ENCODE measurements at places on chromosomes 7 and 10.

DNA sequence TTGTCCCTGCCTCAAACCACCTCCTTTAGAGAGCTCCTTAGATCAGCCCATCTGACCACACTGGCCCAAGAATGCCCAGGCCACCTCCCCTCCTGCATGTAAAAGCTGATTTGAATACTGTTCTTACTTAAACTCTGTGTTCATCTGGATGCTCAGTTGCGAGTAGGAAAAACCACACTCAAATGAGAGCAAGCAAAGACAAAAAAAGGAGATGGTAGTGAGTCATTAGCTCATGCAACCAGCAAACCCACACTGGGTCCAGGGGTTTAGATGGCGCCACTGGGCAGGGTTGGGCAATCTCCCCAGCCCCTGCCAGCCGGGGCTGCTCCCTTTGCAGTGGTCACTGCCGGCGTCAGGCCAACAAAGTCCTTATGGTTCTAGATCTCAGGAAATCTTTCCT is 32.7 kb downstream of the TSPAN15 start:
- no peak for DNase-seq

DNA sequence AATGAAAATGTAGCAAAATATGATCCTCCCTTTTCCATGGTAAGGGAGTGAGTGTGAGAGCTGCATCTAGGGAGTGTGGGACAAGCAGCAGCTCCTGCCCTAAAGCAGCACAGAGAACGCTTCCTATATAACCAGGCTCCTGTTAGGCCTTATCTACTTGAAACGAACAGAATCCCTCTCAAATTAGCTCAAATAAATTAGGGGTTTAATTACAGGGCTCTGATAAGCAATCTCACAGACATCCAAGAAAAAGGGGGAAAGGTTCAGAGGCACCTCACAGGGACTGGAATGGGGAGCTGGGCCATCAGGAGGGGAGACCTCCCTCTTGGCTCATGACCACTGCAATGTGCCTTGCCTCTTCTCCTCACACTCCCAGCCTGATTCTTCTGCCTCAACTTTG is 57.9 kb downstream of the PLPP4 start:
- no peak for DNase-seq

- no peak for DNase-seq
Measured at GRCh38 chr10:4844864-4845263, 18.9 kb downstream of the AKR1E2 start.

DNA sequence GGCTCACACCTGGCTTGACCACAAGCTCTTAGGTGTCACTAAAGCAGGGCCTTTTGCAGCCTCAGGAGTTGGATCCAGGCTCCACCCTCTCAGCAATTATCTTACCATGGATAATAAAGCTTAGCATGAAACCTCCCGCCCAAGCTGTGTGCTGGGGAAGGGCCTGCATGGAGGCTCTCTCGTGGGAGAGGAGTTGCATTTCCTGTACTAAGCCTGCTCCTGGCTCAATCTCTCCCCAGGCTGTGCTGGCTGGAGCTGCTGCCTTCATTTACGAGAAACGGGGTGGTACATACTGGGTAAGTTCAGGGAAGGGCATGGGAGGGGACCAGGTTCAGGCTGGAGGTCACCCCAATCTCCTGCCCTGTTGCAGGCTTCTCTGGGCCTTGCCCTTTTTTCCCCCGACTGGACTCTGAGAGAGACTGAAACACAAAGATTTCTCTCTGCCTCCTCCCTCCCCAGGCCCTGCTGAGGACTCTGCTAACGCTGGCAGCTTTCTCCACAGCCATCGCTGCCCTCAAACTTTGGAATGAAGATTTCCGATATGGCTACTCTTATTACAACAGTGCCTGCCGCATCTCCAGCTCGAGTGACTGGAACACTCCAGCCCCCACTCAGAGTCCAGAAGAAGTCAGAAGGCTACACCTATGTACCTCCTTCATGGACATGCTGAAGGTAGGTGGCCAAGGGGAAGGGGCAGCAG is 2.7 kb downstream of the TMEM176A start:
- no peak for DNase-seq

DNA sequence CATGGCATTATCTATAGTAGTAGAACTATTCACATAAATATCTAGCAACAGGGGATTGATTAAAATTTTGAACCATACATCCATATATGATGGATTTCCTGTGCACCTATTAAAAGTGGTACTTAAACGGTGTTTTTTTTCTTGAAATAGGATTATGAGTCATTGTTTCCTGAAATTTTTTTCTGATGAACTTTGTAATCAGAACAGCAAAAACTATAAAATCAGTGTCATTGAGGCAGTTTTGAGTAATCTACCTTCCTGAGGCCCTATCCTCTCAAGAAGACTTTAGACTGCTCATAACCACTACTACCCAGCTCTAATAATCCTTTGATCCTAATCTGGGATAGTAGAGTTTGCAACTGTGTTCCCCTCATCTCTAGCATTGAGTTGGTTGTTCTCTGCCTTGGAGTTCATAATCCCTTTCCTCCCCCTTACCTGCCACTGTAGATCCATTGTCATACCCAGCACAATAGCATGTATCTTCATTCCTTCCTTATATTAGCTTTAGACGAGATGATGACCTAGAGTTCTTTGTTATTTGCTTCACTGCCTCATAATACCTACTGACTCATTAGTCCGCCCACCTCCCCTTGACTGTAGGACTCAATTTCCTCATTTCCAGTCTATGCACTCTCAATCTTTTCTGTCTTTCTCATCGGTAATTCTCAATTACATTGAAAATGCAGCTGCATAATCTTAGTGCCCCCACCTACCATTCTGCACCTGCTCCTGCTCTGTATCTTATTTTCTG is 133.4 kb downstream of the LRRC4 start:
- DNase-seq = no peak

GRCh38 chr7:32319012-32319382 is 171.2 kb downstream of the LSM5 start:
- DNase-seq = no peak

DNA sequence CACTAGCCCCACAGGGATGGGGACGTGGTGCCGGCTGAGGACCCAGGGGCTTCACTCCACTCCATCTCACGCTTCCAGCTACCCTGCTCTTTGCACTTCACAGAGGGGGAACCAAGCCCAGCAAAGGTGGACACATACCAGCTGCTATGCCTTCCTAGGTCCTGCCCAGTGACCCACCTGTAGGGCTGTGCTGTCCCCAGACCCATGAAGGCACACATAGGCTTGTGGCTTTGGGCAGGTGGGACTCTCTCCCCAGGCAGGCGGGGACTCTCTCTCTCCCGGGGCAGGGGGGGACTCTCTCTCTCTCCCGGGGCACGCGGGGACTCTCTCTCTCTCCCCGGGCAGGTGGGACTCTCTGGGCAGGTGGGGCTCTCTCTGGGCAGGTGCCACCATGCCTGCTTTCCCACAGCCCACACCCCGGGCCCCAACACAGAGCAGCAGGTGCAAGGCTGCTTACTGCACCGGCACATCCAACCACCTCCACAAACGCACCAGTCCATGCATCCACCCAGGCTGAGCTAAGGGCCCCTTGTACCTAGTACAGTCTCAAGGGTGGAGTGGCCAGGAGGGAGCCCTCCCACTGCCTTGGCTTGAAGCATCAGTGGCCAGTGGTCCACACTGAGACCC is 13.8 kb upstream of the GPR146 start:
- DNase-seq = no peak

GRCh38 chr10:22621726-22622125 is 92.7 kb downstream of the PIP4K2A start:
- no peak for DNase-seq

DNA sequence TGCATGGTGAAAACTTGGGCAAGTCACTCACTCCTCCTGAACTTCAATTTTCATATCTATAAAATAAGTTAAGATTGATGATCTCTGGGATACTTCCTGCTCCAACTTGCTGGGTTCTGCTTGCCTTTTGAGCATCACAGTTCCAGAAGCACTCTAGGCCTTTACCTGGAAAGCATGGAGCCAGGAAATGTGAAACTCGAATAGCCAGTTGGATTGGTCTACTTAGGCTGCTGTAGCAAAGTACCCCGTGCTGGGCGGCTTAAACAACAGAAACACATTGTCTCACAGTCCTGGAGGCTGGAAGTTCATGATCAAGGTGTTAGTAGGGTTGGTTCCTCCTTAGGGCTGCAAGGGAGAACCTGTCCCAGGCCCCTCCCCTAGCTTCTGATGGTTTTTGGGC is 64.5 kb downstream of the NAMPT start:
- DNase-seq = no peak

GRCh38 chr10:110802090-110802489 is 69.6 kb upstream of the PDCD4 start:
- no peak for DNase-seq

DNA sequence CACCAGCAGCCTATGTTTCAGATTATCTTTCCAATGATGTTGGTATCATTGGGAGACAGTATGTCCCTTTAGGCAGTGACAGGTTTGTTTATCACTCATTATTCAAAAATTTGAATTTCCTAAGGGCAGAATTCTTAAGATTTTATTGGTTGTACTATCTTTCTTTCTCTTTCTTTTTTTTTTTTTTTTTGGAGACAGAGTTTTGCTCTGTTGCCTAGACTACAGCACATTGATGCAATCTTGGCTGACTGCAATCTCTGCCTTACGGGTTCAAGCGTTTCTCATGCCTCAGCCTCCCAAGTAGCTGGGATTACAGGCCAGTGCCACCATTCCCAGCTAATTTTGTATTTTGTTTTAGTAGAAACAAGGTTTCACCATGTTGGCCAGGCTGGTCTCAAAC is 111.2 kb downstream of the PON1 start:
- DNase-seq = no peak

DNA sequence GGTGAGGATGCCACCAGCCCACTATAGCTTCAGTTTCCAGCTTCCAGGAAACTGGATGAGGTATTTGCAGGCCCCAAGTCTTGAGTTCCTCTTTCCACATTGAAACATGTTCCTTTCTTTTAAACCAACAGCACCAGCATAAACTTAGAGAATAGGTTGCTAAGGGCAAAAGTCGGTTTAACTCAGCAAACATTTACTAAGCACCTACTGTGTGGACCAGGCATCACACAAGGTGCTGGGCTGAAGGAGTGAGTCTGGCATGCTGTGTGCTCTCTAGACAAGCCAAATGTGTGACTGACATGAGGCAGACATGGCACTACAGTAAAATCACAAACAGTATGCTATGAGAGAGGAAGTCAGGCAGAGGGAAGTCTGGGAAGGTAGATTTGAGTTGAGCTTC is 11.0 kb upstream of the RASSF4 start:
- no peak for DNase-seq

GRCh38 chr7:137591421-137591837 is 247.9 kb upstream of the PTN start:
- DNase-seq = no peak

DNA sequence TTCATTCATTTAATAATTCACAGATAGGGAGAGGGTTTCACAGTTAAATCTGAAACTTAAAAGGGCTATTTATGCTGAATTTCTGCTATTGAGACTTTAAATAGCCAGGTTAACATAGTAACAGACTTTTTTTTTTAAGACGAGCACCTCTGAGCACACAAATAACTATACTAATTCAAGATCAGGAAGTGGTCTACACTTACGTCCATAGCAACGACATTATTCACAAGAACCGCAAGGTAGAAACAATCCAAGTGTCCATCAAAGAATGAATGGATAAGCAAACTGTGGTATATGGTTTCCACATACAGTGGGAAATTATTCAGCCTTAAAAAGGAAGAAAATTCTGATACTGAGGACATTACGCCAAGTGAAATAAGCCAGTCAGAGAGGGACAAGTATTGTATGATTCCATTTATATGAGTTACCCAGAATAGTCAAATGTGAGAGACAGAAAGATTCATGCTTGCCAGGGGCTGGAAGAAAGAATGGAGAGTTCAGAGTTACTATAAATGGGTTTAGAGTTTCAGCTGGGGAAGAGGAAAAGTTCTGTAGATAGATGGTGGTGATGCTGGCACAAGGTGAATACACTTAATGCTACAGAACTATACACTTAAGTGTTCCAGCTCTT is 140.3 kb upstream of the LAMB4 start:
- DNase-seq = no peak

DNA sequence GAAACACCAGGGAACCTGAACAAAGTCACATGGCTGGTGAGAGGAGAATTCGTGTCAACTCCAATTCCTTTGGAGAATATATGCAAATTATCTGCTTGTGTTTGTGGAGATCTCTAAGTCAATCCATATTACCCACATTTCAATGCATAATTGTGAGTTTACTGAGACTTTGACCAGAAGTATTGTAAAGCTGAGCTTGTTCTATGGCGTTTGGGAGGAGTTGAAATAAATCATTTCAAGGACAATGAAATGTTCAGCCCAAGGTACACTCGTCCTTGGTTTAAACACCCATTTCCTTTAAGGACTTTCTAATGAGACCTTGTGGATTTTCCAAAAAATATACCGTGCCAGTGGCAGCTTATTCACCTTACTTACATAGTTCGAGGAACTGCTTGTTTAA is 186.6 kb upstream of the HDAC9 start:
- DNase-seq = no peak

- no peak for DNase-seq
Measured at GRCh38 chr7:107715531-107715930, 28.4 kb upstream of the CBLL1 start.

DNA sequence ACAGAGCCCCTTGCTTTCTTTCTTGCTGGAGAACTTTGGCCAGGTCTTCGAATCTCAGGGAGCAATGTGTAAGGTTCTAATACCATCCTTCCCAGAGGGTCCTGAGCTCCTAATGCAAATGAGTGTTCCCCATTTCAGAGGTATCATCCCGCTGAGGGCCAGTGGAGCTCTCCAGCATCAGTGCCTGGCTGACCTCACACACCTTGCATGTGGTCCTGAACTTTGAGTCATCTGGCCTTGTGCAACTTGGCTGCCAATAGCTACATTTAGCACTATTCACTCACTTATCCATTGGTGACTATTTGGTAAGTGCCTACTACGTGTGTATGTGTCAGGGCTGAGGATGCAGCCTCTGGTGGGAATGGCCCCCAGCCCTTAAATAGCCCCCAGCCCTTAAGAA is 48.4 kb upstream of the HABP2 start:
- no peak for DNase-seq

DNA sequence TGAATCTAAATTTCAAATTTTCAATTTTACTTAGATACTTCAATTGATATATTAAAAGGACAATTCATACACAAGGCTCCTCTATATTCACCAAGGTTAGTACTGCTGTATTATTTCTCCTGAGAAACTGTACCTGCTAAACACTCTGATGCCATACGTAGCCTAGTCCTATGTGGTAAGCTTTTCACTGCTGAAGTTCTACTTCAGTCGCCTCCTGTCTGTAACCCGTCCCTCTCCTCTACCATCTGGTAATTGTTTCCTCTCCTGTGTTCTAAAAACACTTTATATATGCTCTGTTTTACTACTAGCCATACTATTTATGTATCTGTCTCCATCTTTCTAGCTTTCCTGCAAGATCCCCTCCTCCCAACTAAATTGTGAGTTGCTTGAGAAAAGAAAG is 20.2 kb downstream of the PDZD8 start:
- DNase-seq = no peak

GRCh38 chr7:137439829-137440825 is 96.6 kb upstream of the PTN start:
- DNase-seq = no peak
